ENCODE measurements at places on chromosomes 16 and 17.

GRCh38 chr17:39753514-39754160, 15.9 kb downstream of the GRB7 start:
- peak; percentile 79 for DNase-seq

DNA sequence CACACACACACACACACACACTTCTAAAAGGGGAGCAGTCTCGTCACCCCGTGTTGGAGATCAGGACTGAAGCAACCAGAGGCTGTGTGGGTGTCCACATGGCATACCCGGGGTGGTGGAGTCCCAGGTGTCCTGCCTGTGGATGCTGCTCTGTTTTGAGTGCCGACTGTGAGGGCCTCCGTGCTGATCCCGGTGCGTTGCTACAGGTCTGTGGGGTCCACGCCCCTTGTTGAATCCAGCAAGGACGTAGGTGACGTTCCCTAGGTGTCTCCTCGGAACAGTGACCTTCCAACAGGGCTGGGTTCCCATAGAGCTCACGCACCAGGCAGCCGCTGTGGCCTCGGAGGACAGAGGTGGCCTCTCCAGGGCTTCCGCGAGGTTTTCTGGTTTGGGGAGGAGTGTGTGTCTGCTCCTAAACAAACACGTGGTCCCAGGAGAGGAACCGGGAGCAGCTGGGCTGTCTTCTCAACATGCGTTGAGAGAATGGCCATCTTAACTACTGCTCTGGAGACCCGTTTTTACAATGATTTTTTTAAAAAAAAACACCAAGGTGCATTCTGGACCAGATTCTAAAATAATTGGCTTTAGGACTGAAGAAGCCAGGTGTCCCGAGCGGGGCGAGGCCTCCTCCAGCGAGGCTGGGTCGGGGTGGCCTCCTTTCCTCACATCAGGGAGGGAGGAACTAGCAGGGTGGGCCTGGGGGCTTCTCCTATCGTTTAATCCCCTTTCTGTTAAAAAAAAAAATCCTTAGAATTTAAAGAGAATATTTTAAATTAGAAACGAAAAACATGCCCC, 100.6 kb upstream of the ZNF750 start:
- DNase-seq, result no peak

DNA sequence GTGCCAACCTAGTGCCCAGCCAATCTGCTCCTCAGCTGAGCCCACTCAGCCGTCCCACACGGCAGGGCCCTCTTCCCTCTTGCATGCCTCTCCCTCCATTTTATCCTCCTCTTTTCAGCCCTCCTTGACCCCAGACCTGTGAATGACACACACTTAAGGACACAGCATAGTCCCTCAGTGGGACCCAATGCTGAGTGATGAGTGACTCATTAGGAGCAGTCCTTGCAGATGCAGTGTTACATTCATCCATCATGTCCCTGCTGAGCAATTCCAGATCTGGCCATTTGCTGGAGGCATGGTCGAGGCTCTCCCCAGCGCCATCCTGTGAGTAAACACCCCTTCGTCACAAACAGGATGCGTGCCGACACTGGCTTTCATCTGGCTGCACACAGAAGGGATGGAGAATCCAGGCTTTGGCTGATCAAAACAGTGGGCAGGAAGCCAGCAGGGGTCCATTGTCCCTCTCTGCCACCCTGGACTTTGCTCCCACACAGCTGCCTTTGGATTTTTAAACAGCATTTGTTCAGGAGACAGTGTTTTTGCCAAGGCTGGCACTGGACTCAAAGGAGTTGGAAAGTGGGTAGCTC, 122.6 kb downstream of the AXIN2 start:
- DNase-seq, result peak; percentile 33

- DNase-seq, result no peak
Measured at GRCh38 chr17:40329839-40330794, 21.1 kb downstream of the RARA start.

DNA sequence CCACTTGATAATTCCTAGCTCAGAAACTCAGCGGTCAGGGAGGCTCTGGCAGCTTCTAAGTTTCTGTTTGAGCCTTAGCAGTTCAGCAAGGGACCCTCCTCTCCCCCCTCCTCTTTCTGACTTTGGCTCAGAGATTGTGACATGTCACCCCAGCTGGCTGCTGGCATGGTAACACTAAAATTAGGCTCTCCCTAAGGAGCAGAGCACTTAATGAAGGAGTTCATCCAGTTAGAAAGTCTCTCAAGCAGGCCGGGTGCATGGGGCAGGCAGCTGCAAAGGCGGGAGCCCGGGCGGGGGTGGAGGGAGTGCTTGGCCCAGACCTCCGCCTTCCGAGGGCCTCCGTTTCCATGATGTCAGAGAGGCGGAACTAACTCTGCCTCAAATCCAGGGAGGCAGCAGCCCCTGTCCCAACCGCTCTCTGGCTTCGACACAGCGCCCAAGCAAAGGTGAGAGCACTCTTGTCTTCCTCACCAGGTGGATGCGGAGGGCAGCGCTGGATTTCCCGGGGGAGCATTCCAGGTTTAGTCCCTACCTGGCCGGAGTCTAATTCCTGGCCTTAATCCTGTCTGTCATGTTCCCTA, 128.0 kb upstream of the PLCG2 start:
- no peak for DNase-seq

GRCh38 chr17:30524847-30525246, 47.6 kb downstream of the GOSR1 start:
- peak; percentile 26 for DNase-seq

GRCh38 chr17:69047368-69048263, 13.1 kb downstream of the ABCA9 start:
- peak; percentile 40 for DNase-seq

DNA sequence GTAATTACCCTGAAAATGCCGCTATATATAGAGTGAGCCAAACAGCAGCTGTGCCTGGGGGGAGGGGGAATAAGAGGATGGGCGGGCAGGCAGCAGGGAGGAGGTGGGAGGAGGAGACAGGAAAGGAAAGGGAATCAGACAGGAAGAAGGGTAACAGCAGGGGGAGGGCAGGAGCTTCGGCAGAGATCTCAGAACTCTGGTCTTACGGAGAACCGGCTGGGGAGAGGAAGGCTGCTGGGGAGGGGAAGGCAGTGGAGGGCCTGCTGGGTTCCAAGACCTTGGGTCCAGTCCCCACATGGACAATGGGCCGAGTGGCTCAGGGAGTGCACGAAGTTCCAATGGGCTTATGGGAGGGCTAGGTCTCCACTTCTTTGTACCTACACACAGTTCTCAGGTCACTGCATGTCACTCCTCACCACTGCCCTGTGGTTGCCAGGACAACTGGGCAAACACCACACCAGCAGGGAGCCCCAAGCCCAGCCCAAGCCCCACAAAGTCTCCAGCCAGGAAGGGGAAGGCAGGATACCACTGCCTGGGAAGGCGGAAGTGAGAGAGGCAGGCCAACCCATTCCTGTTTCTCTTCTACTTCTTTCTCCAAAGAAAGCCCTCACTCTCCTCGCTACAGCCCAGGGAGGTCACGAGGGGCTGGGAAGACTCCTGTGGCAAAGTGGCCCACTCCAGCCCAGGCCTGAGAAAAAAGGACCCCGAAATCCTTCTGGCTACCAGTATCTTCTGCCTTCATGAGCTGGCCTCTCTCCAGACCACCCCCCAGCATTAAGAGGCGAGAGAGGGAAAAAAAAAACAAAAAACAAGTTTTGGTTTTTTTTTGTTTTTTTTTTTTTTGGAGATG, 25.3 kb downstream of the G6PC3 start:
- DNase-seq, result peak; percentile 83

GRCh38 chr16:85579923-85580580, 33.1 kb upstream of the GSE1 start:
- DNase-seq, result no peak

GRCh38 chr17:27596096-27596495, 34.9 kb upstream of the LGALS9 start:
- no peak for DNase-seq

DNA sequence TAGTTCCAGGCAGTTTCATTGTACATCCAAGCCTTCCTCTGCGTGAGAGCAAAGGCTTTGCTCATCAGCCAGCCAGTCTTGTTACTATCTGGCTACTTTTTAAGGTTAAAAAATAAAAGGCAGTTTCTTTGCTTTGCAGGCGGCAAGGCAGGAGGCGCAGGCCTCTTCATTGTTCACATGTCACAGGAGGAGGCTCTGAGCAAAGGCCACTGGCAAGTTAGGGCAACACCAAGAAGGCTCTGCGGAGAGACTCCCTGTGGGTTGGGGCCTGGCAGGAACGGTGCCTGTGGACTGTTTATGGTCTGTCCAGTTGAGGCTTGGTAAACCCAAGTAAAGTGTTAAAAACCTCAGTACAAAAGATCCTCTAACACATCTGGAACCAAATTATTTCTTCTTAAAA, 3.9 kb upstream of the NT5C start:
- DNase-seq, result no peak

GRCh38 chr16:30585022-30585399, 486 bp downstream of the ZNF785 start:
- peak; percentile 25 for DNase-seq

- DNase-seq, result peak; percentile 79
Measured at GRCh38 chr17:68381076-68381900, 76.0 kb downstream of the WIPI1 start.

Data from AG20443 (cell line).